Activated CD4-positive, alpha-beta T cell treated with anti-CD3 and anti-CD28 coated beads, Interleukin-2, amount 10 ng/mL, durations not matched to agents 24 days and 14 days (primary cell): ENCODE measurements at places on chromosomes 2 and 18. TPM values are rescaled to one million over a fixed set of nuclear protein-coding genes. Genes with fewer than 3 reads are reported as not detected.

Gene COL4A4
- total RNA-seq, result not detected in 2 replicates

Gene UPP2
- total RNA-seq, result not detected in 2 replicates

Gene ZNF385B
- not detected in 2 replicates for total RNA-seq

Gene TEX44
- total RNA-seq, result not detected in 2 replicates

Gene CYP27A1
- total RNA-seq, result 0.09 TPM in 1 of 2 replicates, not detected in the other

Gene NAB1
- 34.1 and 37.4 TPM in 2 replicates for total RNA-seq

Gene GRHL1
- 1.2 and 2.1 TPM in 2 replicates for total RNA-seq

Gene GKN1
- total RNA-seq, result not detected in 2 replicates

Gene KCNG2
- not detected in 2 replicates for total RNA-seq

Gene NYAP2
- total RNA-seq, result not detected in 2 replicates

Gene HTR2B
- total RNA-seq, result 0.09 TPM in 1 of 2 replicates, not detected in the other

Gene RSAD2
- total RNA-seq, result 2.0 and 2.4 TPM in 2 replicates

Gene DCTN1
- 87.1 and 87.2 TPM in 2 replicates for total RNA-seq
